ENCODE measurements at places on chromosomes 5 and 9.

GRCh38 chr9:134346840-134347583 lies 20.8 kb downstream of the RXRA start:
- no peak for DNase-seq

GRCh38 chr5:140243706-140244250 lies 59.1 kb downstream of the PFDN1 start:
- no peak for DNase-seq

GRCh38 chr5:63211448-63212132 lies 633.0 kb downstream of the LRRC70 start:
- DNase-seq, result no peak

DNA sequence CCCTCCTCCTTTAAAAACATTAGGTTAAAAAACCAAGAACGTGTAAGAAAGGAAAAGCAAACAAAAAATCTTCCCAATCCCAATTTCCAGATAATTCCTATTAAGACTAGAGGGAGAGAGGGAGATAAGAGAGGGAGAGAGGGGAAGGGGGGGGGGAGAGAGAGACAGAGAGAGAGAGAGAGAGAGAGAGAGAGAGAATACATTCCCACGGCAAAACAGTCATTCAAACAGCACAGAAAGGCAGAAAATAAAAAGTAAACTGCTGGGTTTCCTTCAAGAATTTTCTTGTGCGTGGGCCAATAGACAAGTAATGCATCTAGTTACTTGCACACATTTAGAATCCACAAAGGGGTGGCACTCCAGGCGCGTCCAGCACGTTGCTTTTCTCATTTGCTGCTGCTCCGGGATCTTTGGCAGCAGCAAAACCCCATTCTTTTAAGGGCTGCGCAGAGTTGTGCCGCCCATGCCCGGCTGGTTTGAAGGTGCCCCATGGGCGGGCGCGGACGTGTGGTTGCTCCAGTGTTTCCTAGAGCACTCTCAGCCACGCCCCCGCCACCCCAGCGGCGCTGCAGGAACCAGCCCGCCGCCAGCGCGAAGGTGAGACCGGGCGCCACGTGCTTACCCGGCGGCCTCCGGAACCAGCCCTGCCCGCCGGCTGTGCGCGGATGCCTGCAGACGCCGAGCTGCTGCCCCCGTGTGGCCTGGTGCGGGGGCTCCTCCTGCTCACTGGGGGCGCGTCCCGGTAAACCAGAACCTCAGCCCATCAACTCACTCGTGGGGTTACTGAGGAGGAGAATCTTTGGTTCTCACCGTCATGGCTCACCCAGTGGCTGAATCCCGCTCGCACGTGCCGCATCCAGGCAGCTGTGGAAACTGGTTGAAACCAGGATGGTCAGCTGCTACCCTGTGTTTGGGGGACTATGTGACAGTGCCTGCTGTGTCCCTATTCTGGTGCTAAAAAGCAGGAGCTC lies 44.6 kb downstream of the STC2 start:
- peak; percentile 86 for DNase-seq
